Lower lobe of right lung (tissue), 2 donors: ENCODE measurements at places on chromosomes 12 and 14. TPM values are rescaled to one million over a fixed set of nuclear protein-coding genes. Genes with fewer than 3 reads are reported as not detected.

GRCh38 chr12:129534966-129535750, 368.7 kb downstream of the TMEM132D start:
- DNase-seq = no peak
- H3K4me3 ChIP-seq = no peak overlapping the region
- H3K27me3 ChIP-seq = no peaks in the 10 kb centered on the region
- no peaks in the 10 kb centered on the region for H3K36me3 ChIP-seq

- H3K27ac ChIP-seq = no peak overlapping the region
- no peaks in the 10 kb centered on the region for H3K36me3 ChIP-seq
- no peak overlapping the region for H3K4me3 ChIP-seq
- H3K27me3 ChIP-seq = no peaks in the 10 kb centered on the region
- DNase-seq = no peak
These were observed 96.2 kb downstream of the FAR2 start for GRCh38 chr12:29245246-29245645.

GRCh38 chr12:57090924-57091637, 2.2 kb downstream of the NAB2 start:
- peaks cover 51% of the 10 kb centered on the region for H3K36me3 ChIP-seq
- no peaks in the 10 kb centered on the region for H3K27me3 ChIP-seq
- peak overlapping the region; percentile 94 for H3K4me3 ChIP-seq
- H3K4me1 ChIP-seq = peaks cover 58% of the 10 kb centered on the region
- H3K27ac ChIP-seq = peak overlapping the region; percentile 88

GRCh38 chr12:109760031-109760929, 46.7 kb downstream of the FAM222A start:
- H3K27ac ChIP-seq = no peak overlapping the region
- H3K36me3 ChIP-seq = no peaks in the 10 kb centered on the region
- no peak overlapping the region for H3K4me3 ChIP-seq
- H3K4me1 ChIP-seq = peaks cover 14% of the 10 kb centered on the region
- peak; percentile 86 for DNase-seq

DNA sequence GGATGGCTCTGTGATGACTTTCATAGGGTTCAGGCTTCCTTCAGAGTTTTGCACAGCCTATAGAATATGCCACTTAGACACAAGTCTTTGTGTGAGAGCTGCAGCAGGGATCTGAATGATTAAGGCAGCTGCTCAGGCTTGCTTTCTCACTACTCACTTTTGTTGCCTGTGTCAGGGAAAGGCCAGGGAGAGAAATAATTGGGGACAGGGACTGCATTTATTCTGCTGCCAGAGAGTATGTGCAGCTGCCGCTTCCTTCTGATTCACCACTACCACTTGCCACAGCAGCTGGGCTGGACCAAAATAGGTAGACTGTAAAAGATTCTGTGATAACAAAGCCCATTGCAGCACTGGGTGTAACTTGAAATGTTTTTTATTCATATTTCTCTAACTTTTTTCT, 49.7 kb downstream of the TRMT5 start:
- no peak for DNase-seq
- no peak overlapping the region for H3K4me3 ChIP-seq
- no peak overlapping the region for H3K27ac ChIP-seq
- H3K27me3 ChIP-seq = no peaks in the 10 kb centered on the region
- H3K36me3 ChIP-seq = no peaks in the 10 kb centered on the region

DNA sequence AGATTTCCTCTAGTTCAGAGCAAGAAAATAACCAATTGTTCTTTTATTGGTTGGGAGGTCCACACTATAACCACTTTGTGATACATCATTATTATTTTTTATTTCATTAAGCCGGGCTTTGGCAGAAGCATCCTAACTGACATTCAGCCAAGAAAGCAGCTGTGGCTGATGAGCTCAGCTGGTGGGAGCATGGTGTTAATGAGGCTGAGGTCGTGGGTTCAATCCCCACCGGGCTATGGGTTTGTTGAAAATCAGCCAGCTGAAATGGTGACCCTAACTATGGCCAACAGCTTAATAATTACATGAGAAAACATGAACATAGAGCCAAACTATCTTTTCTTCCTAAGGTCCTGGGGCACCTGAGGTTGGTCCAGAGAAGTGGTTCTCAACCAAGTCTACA, 378.2 kb downstream of the GLT1D1 start:
- H3K27me3 ChIP-seq = no peaks in the 10 kb centered on the region
- H3K36me3 ChIP-seq = no peaks in the 10 kb centered on the region
- no peak overlapping the region for H3K4me3 ChIP-seq
- no peak overlapping the region for H3K27ac ChIP-seq
- DNase-seq = no peak
- H3K4me1 ChIP-seq = no peaks in the 10 kb centered on the region

DNA sequence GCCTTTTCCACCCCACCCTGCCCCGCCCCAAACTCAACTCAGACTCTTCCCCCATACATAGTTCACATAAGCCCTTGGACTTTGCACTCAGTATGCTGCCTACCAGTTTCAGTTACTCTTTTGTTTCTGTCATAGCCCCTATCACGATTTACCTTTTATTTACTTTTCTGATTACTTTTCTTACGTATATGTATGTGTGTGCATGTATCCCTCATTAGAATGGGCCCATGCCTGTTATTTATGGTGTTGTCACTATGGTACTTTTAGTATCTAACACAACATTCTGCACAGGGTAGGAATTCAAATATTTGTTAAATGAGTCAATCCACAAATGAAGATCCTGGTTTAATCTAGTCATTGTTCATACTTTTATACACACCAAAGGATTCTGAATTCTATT, 16.5 kb upstream of the LUM start:
- H3K36me3 ChIP-seq = no peaks in the 10 kb centered on the region
- no peaks in the 10 kb centered on the region for H3K27me3 ChIP-seq

- no peaks in the 10 kb centered on the region for H3K27me3 ChIP-seq
- H3K4me1 ChIP-seq = no peaks in the 10 kb centered on the region
- no peaks in the 10 kb centered on the region for H3K36me3 ChIP-seq
- no peak for DNase-seq
These were observed 271.4 kb downstream of the RPS29 start for GRCh38 chr14:49314737-49315136.

DEGS2 gene
- 5.8 TPM for total RNA-seq

COX8C gene
- not detected for total RNA-seq

MARS1 gene
- total RNA-seq = 131 TPM

SERPINA10 gene
- total RNA-seq = not detected
